ENCODE measurements at places on chromosomes 3 and 15.

DNA sequence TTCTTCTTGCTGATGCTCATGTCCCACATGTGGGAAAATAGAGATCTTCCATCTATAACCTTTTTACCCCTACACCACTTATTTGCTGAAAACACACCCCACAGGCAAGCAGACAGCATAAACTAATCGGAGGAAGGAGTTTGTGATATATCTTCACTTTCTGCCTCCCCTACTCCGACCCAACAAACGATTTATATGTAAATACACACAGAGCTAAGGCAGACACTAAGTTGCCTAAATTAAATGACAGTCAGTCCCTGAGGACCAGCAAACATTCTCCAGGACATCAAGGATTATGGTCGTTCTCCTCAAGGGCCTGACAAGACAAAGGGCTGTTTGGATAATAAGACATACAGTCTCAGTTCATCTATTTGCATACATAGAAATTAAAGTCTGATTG lies 552.5 kb downstream of the ROBO1 start:
- no peak for DNase-seq

DNA sequence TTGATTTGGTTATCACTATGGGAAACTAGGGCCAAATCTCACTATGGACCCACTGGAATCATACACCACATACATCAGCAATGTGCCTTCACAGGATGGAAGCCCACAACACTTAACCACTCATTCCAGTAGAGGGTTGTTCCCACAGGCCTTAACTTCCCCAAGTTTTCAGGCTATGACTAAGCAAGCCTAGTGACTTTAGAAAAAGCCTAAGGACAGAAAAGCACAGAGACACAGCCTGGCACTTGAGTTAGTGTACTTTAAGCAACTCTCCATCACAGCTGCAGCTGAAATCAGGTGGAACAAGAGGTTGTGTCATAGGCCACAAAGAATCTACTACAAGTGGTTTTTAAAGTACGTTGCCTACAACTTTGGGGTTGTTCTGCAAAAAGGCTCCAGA lies 128.7 kb downstream of the LRRN1 start:
- DNase-seq, result no peak

DNA sequence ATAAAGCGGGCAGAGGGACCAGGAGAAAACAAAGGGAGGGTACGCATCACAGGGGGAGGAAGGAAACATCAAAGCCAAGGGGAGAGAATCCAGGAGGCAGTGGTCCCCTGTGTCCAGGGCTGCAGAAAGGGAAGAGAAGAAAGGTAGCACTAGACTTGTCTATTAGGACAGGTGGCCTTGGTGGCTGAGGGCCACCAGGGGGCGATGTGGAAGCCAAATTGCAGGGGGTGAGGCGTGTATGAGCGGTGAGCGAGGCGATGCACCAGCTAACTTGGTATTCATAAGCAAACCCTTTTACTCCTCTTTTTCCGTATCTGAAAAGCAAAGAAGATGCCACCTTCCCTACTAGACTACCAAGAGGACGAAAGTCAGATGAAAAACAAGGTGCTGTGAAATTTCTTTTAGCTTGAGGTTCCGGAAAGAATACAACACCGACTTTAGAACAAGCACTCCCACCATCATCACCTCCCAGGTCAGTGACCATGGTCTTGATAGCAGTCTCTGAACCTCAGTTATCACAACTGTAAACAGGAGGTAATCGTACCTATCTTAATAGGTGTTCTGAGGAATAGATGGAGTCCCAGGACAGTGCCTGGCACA lies 654.4 kb upstream of the ADAMTS9 start:
- peak; percentile 3 for DNase-seq

DNA sequence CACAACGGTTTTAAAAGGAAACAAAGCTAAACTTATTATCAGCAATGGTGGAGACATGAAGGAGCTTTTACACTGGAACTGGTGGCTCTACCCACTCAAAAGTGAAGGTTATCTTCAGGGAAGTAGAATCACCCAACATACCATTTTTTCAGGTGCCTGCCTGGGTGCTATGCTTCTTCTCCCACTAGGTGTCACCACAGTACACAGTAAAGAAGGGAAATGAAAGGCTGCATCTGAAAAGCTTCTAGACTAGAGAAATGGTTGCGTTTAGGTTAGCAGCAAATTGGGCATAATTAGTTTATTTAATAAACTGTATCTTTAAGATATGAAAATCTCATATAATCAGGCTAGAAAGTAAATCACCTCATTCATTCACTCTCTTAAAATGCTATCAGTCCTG lies 47.0 kb upstream of the SELENOK start:
- DNase-seq, result peak; percentile 2

GRCh38 chr3:153848702-153849101 lies 272.5 kb upstream of the ARHGEF26 start:
- DNase-seq, result no peak

DNA sequence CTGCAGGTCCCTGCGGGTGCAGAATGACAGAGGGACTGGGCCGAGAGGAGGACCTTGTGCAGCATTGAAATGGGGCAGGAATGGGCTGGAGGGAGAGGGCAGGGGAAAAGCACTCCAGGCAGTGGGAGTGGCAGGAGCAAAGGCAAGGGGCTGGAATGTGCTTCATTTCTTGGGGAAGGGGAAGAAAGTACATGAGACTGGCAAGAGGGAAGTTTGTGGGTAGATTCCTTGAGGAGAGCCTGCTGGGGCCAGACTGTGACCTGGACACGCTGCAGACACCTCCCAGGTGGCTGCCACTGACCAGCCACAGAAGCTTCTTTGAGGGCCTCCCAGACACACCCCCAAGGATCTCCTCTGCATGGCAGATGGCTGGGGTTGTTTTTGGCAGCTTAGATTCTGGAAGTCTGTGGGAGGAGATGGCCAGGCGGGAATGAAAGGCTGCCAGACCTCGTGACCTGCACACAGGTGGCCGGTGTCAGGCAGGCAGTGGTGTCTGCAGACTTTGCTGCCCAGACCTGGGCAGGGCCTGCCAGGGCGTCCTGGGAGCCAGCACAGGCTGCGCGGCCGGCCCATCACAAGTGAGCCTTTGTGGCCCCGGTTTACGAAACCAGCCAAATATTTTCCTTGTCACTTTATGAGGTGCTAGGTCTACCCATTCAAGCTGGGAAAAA lies 53.1 kb downstream of the SPSB4 start:
- no peak for DNase-seq

DNA sequence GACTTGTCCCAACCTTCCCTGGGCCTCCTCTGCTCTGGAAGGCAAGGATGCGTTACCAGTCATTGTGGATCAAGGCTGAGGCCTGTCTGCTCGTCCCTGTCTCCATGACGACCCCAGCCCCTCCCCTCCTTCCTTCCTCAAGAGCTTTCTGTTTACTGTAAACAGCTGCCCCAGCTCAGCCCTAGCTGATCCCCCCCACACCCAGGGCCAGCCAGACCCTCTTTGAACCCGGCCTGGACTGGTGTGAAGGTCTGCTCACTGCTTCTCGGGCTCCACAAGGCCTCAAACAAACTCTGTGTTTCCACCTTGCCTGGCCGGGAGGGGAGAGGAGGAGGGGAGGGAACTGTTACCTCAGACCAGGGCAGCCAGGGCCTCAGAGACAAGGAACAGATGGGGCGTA lies 16.9 kb downstream of the VPS18 start:
- no peak for DNase-seq

- peak; percentile 24 for DNase-seq
Observed at GRCh38 chr3:52220380-52221026, 4.9 kb downstream of the TLR9 start.

DNA sequence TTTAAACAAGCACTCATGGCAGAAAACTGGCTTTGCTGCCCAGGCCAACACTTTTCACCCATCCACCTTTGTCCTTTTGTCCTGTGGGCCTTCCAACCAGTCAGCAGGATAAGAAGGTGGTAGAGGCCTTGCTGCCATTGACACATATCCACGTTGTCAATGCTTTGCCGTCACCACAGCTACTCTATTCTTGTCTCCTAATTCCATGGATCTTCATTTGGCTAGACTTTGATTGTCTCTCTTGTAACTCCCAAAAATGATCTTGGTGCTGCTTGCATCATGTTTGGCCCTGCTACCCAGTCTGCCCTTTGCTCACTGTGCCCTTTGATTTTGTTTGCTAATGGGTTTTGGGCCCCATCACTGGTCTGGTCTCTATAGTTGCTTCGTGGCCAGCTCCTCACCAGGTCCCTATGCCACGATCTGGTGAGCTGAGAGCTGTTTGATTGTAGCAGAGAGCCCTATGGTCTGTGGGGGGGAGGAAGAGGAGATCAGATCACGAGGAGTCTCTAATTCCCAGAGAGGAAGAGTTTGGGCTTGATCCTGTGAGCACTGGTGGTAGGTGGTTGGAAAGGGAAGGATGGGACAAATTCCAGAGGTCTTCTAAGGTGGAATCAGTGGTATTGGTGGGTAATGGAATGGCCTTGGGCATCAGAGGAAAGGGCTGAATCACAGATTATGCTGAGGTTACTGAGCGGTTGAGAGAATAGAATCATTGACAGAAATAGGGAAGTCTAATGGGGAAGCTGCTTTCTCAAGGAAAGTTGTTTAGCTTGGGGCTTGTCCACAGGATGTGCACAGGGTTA lies 40.3 kb downstream of the ABHD2 start:
- no peak for DNase-seq

DNA sequence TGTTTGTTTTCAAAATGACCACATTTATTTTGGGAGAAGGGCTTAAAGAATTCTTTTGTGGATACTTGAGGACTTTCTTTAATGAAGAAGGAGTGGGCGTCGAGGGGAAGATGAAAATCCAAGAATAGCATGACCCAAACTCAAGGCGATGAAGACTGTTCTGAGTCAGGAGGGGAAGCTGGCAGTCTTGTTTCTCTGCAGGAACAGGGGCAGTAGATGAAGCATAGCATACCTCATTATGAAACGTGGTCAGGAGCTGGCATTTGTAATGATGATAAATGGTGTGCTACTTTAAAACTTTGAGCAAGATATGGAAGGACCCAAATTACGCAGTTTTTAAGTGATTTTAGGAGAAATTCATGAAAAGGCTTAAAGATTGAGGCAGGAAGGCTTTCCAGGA lies 549.0 kb downstream of the IGSF11 start:
- no peak for DNase-seq

DNA sequence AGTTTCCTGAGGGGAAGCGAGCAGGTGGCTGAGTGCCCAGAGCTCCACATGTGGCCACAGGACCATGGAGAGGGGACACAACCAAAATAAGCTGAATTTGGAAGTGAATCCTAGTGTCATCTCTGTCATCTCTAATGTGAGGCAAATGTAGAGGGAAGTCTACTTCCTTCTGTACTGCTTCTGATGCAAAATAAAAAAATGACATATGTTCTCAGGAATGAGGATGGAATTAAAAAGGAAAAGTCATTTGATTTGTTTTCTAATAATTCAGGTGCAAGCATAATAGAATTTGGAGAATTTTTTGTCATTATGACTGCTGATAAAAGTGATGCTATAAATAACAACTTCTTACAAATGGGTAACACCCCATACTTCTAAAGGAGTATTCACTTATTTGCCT lies 59.5 kb upstream of the POU1F1 start:
- no peak for DNase-seq

DNA sequence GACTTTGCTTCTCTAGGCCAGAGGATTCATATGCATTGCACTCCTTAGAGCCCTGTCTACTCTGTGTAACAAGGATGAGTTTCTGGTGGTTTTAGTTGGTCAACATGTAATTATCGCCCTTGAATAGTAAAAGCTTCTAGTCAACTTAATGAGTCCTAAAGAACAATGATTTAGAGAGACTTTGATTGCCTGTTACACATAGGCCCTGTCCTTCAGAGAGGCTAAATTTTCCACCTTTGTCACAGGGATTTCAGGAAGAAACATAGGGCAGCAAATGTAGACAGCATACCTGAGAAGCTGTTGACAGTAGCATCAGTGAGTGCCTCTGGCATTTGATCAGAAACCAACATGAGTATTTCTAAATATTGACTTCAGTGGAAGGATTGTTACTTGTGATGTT lies 7.1 kb downstream of the BTLA start:
- no peak for DNase-seq

DNA sequence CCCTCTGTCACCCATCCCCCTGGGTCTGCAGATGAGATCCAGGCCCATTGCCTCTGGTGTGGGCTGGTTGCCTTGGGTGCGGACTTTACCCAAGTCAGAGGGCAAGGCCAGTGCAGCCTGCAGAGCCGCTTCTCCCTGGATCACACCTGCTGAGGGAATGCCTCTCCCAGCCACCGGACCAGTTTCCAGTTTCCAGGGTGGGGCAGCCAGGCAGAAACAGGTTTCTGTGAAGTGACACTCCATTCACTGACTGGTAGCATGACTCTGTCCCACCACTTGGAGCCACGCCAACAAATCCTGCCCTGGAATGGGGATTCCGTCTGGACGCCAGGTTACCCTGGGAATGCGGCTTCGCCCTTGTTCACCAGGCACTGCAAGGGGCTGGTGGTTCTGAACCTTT lies 30.0 kb downstream of the PAQR5 start:
- no peak for DNase-seq

- DNase-seq, result no peak
Observed at GRCh38 chr3:16013568-16013967, 160.9 kb upstream of the GALNT15 start.

DNA sequence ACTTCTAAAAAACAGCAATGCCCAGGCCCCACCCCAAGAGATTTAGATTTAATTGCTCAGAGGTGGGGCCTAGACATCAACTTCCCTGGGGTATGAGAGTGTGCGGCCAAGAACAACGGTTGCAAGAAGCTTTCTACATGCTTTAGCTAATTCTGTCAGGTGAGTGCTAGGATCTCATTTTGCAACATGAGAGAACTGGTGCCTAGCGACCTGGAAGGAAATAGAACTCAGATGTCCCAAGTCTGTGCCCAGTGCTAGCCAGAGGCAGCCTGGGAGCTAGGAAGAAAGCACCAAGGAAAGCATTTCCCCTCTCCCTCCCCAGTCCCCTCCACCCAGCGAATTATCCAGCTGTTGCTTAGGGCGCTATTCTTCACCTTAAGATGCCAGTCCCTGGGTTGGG lies 22.9 kb upstream of the HRH1 start:
- no peak for DNase-seq

DNA sequence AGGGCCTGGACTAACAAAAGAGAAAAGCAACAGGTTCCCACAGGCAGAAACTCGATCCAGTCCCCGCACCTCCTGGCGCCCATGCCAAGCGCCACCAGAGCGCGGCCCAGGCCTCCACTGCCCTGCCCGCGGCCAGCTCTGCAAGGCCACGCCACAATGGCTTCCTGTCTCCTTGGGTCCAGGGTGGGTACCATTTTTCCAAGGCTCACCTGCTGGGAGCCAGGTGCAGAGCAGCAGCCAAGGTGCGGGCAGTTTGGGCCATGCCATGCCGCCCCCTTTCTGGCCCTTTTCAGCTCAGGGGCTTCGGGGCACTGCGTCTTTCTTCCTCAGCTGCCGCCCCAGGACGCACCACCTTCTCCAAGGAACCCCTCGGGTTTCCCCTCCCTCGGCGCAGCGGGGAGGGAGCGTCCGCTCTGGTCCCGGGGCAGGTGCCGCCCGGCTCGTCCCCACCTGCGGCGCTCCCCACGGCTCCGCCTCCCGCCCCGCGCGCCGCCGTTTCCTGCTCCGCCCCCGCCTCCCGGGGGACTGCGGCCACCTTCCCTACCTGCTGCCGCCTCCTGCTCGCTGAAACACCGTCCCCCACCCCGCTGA lies at the start of gene ILDR1:
Gene ILDR1 (minus strand): TSS at position 437 of the 591 bp plus-strand sequence. CDS start 170 bp downstream, at position 267.
- DNase-seq, result no peak

DNA sequence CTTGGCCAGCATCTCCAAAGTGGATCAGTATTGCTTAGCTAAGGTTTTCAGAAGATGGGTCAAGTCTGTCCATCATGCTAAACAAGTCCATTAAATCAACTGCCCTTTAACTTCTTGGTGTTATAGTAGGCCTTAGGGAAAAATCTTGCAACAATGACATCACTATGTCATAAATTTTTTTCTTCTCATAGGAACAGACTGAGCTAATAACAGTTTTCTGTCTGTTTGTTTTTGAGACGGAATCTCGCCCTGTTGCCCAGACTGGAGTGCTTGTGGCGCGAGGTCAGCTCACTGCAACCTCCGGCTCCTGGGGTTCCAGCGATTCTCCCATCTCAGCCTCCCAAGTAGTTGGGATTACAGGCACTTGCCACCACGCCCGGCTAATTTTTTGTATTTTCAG lies 94.2 kb downstream of the EFL1 start:
- DNase-seq, result no peak

Measured in hypothalamus (tissue), 51 donors.